ENCODE measurements at places on chromosomes 1 and 21.

GRCh38 chr1:94792473-94793295 lies 27.5 kb upstream of the SLC44A3 start:
- peak; percentile 26 for DNase-seq

- no peak for DNase-seq
Measured at GRCh38 chr1:36512842-36513241, 30.1 kb upstream of the CSF3R start.

DNA sequence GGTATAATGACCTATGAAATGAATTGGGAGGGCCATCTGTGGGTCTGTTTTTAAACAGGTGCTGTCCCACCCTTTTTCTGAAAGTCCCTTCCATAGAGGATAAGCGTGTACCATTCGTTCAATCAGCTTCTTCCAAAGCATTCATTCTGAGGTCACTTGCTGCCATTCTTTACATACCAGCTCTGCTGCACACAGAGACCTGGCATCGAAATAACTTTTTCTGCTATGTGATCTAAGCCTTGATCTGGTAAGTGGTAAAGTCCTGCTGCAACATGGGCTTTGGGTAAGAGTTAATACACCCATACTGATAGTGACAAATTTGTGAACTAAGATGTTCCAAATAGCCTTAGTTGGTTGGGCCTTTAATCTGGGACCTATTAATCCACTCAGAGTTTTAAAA lies 38.9 kb downstream of the DR1 start:
- DNase-seq = no peak

DNA sequence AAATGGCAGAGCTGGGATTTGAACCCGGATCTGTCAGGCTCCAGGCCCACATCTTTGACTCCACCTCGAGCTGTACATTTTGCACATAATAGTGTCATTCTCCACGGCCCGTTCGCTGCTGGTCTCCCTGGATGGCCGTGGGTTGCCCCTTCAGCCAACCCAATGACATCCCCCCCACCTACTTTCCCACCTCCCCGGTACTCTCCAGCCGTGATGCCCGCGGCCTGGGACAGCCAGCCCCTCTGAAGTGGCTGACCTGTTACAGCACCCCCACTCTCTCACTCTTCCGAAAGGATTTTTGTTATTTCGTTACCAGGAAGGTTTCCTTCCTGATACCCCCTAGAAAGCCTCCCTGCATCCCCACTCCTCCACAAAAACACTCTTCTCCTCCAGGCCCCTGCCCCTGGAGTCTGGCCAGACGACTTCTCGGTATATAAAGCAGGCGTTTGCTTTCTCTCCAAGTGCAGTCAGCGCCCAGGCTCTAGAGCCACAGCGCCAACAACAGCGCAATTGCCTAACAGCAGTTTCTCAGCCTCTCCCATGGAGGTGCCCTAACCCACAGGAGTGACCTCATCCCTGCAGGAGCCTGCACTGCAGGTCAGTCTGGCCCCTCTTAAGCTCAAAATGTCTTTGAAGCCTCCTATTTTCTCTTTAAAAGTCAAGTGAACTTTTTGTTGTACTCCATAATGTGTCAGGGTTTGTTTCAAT lies 14.5 kb upstream of the GJB5 start:
- no peak for DNase-seq

- no peak for DNase-seq
Measured at GRCh38 chr1:215022741-215023141, 59.8 kb upstream of the KCNK2 start.

DNA sequence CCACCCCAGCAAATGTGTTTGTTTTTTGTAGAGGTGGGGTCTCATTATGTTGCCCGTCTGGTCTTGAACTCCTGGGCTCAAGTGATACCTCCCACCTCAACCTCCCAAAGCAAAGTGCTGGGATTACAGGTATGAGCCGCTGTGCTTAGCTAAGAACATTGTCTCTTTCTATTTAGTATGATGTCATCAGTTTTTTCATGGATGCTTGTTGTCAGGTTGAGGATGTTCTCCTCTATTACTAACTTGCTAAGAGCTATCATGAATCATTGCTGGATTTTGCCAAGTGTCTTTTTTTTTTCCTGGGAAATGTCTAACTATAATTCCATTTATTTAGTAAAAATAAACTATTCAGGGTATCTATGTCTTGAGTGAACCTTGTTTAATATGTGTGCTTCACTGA lies 19.0 kb upstream of the MPC2 start:
- no peak for DNase-seq

- no peak for DNase-seq
Measured at GRCh38 chr1:61869691-61870109, 127.4 kb downstream of the PATJ start.

- DNase-seq = peak; percentile 27
Measured at GRCh38 chr1:203763505-203763904, 1.5 kb upstream of the LAX1 start.

GRCh38 chr1:110420874-110421793 lies 13.6 kb upstream of the LAMTOR5 start:
- peak; percentile 79 for DNase-seq

DNA sequence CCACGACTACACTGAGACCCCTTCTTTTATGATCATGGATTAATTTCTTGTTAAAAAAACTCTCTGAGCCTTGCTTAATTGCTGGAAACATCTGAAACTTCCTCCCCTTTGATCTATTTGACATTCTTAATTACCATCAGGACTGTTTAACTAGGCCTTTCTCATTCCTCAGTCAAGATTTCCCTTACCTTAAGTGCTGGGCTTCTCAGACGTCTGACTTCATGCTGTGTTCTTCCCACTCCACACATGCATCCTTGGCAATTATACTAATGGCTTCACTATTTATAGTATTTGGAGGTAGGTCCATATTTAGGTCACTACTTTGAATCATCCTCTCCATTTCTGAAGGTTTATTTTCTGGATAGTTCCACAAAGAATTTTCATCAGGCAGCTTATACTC lies 341.3 kb upstream of the TMPRSS15 start:
- DNase-seq = no peak

- DNase-seq = peak; percentile 31
Measured at GRCh38 chr1:147717706-147718097, 42.7 kb downstream of the GJA5 start.

- DNase-seq = no peak
Measured at GRCh38 chr1:73948055-73948454, 249.9 kb downstream of the LRRIQ3 start.

DNA sequence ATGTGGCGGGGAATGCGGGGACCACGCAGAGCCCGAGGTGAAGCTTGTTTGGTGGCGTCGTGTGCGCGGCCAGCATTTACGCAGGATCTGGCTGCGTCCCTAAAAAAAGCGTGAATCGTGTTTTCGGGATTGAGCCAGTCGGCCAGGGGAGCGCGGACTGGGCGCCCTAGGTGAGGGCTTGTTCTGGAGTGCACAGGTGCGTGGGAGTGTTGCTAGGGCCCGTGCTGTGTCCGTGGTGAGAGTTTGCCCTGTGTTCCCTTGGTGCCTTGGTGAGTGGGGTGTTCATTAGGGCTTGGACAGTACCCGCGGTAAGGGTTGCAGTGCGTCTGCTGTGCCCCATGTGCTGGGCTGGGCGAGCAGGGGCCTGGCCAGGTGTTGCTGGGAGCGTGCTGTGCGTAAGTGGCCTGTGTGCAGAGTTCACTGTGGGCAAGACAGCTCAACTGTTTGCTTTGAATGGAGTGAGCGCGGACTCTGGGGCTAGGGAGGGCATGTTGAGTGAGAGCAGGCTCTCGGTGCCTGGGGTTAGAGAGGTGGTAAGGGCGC lies 673 bp downstream of the CD46 start:
- peak; percentile 51 for DNase-seq

GRCh38 chr1:118987468-118988185 lies 516 bp downstream of the TBX15 start:
- DNase-seq = no peak

DNA sequence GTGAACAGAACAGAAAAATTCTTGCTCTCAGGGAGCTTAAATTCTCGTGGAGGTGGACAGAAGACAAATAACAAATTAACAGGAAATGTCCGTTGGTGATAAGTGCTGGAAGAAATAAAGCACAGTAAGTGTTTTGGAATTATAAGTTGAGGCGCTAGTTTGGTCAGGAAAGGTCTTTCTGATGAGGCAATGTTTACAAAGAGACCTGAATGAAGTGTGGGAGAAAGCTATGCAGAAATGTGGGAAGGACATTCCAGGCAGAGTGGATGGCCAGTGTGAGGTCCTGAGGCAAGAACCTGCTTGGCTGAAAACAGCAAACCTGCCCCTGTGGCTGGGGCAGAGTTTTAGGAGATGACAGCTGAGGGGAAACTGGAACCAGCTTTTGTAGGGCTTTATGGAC lies 23.3 kb downstream of the NGF start:
- no peak for DNase-seq

- DNase-seq = peak; percentile 50
Measured at GRCh38 chr1:24255226-24255625, 63.9 kb upstream of the GRHL3 start.

DNA sequence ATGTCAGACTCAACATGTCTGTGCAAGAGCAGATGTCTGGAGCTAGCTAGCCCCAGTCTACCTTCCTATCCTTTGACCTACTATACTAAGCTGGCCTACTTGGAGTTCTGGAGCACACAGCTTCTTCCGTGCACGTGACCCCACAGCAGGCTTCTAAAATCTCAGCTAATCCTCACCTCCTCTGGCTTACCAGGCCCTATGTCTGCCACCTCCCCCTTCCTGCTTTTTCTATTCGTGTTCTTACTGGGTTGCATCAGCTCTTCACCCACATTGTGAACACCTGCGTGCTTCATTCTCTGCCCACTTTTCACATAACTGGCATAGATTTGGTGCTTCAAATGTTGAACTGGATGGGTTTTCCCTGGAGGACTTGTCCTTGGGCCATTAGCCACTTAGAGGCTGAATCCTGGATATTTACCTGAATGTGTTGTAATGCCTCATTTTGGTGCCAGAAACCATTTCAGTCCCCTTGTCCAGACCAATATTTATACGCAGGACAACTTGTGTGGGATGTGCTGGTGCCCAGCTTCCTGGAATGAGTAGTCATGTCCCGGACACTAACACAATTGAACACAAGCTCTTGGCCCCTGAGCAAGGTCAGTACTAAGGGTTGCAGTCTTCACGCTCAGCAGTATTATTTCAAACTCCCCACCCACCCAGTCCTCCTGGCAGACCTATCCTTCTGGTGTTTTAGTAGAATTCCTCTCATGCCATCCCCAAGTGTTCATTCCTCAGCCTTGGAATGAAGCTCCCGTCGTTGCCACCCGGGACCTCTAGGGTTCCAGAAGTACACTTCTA lies 24.0 kb downstream of the TENT5C start:
- no peak for DNase-seq

- DNase-seq = no peak
Measured at GRCh38 chr1:47420547-47420946, 4.5 kb downstream of the FOXE3 start.

DNA sequence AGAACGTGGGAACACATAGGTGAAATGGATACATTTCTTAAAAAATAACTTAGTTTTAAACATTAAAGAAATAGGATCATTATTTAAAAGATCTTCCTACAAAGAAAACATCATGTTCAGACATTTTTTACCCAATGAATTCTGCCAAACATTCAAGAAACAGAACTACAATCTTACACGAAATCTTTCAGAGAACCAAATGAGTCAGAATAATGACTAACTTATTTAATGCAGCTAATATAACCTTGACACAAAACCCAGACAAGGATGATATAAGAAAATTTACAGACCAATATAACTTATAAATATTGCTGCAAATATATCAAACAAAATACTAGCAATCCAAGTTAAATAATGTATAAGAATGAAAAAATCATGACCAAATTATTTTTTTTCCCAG lies 220.1 kb upstream of the KCNK2 start:
- DNase-seq = no peak

DNA sequence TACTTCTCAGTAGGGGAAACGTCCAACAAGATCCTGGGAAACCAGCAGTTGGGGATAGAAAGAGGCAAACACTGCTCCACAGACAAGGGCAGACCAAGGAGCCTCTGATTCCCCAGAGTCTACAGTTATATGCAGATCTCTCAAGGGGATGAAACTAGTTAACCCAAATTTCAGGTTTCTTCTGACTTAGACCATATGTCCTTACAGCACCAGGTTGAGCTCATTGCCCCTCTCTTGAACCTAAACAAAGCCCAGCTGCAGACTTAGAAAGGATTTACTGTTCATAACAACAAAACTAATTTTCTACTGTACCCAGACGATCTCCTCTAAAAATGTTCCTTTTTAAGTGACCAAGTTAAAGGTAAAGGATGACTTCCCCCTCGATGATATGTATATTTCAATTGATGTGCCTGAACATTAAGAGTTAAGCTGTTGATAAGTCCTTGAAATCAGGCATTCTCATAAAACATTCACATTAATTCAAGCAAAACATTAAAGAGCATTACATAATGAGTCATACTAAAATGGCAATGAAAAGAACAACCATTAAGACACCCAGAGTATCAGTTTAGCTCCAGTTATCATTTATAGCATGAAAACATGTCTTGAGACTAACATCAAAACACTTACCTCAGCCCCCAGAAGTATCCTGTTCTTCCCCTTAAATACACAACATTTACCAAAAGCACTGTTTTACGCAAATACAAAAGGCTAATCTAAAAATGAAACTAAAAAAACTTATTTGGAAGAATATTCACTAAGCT lies 24.1 kb downstream of the SMYD3 start:
- DNase-seq = no peak

- DNase-seq = no peak
Measured at GRCh38 chr1:203271962-203272632, 33.2 kb upstream of the BTG2 start.

All from hematopoietic multipotent progenitor cell treated with erythropoietin and hydrocortisone succinate and interleukin-3 and kit ligand, for 6 days (in vitro differentiated cells).